ENCODE measurements at places on chromosomes 16 and 17.

DNA sequence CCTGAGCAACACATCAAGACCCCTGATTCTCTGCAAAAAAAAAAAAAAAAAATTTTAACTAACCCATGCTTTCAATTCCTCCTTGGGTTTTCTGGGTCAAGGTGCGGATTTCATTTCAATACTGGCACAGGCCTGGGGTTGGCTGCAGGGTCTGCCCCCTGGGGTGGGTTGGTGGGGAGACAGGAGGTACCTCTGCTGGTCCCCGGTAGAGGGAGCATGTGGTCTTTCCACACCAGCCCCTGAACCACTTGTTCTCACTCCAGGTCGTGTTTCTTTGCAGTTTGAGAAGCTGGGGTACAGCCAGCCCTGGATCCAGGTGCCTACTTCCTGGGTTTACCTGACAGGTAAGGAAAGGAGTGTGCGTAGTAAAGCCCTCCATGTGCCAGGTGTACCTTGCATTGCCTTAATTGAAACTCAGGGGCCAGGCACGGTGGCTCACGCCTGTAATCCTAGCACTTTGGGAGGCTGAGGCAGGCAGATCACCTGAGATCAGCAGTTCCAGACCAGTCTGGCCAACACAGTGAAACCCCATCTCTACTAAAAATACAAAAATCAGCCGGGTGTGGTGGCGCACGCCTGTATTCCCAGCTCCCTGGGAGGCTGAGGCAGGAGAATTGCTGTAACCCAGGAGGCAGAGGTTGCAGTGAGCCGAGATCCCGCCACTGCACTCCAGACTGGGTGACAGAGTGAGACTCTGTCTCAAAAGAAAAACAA lies 21.8 kb downstream of the SDR42E2 start:
- no peaks in the 10 kb centered on the region for H3K27me3 ChIP-seq
- H3K4me1 ChIP-seq = peaks cover 9% of the 10 kb centered on the region
- H3K27ac ChIP-seq = no peak overlapping the region
- DNase-seq = no peak
- H3K4me3 ChIP-seq = no peak overlapping the region
- no peaks in the 10 kb centered on the region for H3K36me3 ChIP-seq

DNA sequence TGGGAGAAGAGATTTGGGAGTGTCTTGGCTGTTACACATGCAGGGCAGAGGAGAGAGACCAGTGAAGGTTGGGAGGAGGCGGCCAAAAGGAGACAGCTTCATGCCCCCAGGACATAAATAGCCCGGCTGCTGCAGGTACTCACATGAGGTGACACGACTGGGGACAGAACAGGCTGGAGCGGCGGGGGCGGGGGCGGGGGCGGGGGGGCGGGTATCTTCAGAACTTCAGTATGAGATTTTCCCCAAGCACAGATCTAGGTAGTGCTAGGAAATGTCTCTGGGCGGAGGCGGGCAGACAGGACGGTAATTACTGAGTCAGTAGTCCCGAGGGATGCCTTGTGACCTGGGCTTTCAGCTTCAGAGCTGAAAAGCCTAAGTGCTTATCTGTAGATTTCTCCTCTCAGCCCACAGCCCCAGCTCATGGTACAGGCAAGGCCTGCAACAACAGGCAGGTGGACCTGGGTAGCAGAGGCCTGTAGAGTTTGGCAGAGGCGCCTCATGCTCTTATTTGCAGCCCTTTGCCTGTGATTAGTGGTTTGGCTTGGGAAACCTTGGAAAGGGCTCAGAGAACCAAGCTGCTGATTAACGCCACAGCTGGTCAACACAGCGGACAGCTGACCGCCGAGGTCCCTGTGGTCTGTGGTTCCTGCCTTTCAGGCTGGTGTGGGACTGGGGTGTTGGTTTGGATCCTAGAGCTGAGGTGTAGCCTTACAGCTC lies 24.5 kb downstream of the UNK start:
- peaks cover 52% of the 10 kb centered on the region for H3K36me3 ChIP-seq
- no peak for DNase-seq
- H3K4me3 ChIP-seq = no peak overlapping the region

DNA sequence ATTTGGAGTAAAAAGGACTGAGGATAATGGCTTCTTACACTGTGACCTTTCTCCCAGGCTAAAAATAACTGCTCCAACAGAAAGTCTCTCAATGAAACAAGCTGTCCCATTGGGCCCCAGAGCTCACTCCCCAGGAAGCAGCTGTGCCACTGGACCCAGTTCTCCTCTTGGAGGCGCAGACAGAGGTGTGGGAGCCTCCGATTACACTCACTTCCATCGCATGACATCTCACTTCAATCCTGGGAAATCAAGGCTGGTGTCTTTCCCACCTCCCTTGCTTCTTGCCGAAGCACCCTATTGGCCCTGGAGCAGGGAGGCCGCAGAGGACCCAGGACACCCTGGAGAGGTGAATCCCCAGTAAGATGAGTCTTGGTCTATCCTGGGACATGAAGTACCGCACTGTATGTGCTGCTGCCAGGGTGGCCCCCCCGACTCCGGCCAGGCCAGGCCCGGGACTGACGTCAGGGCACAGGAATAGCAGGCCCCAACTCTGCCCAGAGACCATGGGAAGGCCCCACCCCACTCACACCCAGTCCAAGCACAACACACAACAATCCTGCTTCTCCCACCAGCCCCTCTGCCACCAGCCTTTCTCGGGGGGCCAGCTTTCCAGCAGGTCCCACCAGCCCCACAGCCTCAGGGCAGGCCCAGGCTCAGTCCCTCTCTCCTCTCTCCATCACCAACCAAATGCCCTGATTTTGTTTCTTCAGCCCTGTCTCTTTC lies 29.5 kb downstream of the SRL start:
- H3K4me1 ChIP-seq = peaks cover 10% of the 10 kb centered on the region
- DNase-seq = no peak
- H3K4me3 ChIP-seq = no peak overlapping the region
- no peaks in the 10 kb centered on the region for H3K36me3 ChIP-seq
- H3K27me3 ChIP-seq = no peaks in the 10 kb centered on the region

- peaks cover 32% of the 10 kb centered on the region for H3K36me3 ChIP-seq
- H3K27ac ChIP-seq = peak overlapping the region; percentile 36
- H3K4me1 ChIP-seq = peaks cover 34% of the 10 kb centered on the region
- DNase-seq = peak; percentile 84
- H3K4me3 ChIP-seq = no peak overlapping the region
- H3K27me3 ChIP-seq = no peaks in the 10 kb centered on the region
Observed at GRCh38 chr17:78789663-78790181, 7.6 kb upstream of the CYTH1 start.

DNA sequence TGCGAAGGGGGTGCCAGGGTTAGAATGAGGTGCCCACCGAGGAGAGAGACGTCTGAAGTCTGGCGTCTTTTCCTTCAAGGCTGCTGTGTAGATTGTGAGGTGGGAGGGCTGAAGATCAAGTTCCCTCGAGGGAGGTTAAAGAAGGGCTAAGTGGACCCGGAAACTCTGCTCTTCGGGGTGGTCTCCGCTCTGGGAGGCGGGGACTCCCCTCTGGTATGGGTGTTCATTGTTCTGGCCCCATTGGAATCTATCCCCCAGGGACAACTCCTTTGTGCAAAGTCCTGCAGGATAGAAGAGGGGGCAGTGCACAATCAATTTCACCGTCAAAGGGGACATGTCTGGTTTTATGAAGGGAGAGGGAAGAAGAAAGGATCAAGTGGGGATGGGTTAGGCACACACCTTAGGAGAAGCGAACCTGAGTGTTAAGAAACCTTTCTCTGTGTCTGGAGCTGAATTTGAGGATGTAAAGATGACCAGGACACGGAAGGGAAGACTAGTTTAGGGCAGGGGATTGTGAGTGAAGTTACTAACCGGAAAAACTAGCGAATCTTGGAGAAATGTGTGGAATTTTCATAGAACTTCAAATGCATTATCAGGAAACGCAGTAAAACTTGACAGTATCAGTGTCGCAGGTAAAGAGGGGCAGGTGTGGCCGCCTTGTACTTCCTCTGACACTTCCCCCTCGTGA lies 809 bp upstream of the RAB34 start:
- peak overlapping the region; percentile 97 for H3K27ac ChIP-seq
- peaks cover 63% of the 10 kb centered on the region for H3K4me1 ChIP-seq
- peaks cover 50% of the 10 kb centered on the region for H3K36me3 ChIP-seq
- DNase-seq = no peak
- peak overlapping the region; percentile 75 for H3K4me3 ChIP-seq
- peaks cover 9% of the 10 kb centered on the region for H3K27me3 ChIP-seq

All from spinal cord (tissue), 10 donors.